T-helper 9 cell (primary cell): ENCODE measurements at places on chromosomes 16 and 17.

- DNase-seq = no peak
Observed at GRCh38 chr17:16286947-16287562, 66.2 kb downstream of the CENPV start.

GRCh38 chr16:66668777-66669444, 27.6 kb downstream of the CMTM4 start:
- no peak for DNase-seq

- peak; percentile 55 for DNase-seq
Observed at GRCh38 chr16:391885-392335, 5.1 kb upstream of the NME4 start.

DNA sequence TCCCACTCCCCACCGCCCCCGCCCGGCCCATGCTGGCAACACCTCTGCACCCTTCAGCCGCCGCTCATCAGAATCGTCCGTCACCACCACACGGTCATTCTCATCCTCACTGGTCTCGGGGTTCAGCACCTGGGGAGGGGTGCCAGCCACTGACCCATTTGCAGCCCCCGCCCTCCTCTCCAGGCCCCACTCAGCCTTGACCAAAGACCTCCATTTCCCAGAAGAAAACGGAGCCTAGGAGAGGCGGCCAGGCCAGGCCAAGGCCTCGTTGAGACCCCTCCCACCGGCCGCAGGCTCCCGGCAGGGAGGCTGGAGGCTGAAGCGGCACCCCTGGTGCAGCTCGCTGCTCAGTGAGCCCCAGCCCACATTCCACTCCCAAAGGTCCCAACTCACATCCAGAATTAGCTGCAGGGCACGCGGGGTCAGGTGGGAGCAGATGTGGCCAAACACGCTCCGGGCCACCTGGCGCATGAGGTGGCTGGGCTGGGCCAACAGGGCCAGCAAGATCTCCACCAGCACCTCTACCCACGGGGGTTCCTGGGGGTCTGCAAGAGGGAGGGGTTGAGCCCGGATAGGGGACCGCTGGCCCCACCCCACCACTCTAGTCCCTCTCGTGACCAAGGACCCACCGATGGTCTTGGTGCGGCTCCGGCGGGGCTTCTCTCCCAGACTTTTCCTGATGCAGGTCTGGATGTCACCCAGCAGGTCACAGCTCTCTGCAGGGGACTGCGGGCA, 9.8 kb downstream of the MYBBP1A start:
- no peak for DNase-seq
